ENCODE measurements at places on chromosomes 1 and 21.

DNA sequence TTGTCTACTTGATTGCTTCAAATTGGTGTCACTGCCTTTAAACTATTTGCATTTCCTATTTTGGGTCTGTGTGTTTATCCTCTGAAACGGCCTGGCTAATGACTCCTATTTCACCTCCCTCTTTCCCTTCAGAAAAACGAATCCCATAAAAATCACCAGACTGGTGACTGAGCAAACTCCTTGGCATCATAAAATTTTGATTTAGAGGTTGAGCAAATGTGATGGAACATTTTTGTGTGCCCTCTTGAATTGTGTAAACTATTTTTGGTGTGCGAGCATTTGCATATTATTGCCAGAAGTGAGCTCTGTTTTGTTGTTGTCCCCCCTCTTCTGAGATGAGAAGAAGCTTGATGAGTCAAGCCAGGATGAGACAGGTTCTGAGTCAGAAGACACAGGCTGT is 316.1 kb downstream of the AJAP1 start:
- no peak for DNase-seq

GRCh38 chr1:206700445-206701036 is 15.8 kb downstream of the MAPKAPK2 start:
- no peak for DNase-seq

DNA sequence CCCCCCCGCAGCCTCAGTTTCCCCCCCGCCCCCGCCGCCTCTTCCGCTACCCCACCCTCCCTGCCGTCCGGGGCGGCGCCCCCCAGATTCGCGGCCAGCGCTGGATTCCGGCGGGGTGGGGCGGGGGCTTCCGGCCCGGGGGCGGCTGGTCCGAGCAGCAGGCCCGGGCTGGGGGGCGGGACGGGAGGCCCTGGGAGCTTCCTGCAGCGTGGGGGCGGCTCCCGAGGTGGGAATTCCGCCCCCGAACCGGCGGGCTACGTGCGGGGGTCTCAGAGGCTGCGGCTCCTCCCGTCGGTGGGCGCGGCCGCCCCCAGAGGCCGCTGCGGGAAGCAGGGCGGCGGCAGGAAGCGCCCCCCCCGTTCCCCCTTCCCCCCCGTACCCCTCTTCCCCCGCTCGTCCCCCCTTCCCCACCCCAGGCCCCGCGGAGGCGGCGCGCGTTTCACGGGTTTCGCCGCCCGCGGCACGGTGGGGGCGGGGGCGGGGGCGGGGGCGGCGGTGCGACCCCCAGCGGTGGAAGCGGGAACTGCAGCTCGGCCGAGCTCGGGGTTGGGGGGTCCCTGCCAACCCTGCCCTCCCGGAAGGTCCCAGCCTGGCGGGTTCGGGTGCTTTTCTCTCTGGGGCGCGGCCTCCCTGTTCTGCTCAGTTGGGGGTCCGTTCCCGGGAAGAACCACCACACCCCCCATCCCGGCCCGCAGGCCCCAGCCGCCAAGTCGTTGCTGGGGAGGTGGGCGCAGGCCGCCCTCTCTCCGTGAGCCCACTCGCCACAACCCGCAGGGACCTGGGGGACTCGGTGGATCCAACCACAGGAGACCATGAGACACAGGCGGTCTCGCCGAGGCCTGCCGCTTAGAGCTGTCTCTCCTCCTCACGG is 76.3 kb downstream of the MORN1 start:
- no peak for DNase-seq

DNA sequence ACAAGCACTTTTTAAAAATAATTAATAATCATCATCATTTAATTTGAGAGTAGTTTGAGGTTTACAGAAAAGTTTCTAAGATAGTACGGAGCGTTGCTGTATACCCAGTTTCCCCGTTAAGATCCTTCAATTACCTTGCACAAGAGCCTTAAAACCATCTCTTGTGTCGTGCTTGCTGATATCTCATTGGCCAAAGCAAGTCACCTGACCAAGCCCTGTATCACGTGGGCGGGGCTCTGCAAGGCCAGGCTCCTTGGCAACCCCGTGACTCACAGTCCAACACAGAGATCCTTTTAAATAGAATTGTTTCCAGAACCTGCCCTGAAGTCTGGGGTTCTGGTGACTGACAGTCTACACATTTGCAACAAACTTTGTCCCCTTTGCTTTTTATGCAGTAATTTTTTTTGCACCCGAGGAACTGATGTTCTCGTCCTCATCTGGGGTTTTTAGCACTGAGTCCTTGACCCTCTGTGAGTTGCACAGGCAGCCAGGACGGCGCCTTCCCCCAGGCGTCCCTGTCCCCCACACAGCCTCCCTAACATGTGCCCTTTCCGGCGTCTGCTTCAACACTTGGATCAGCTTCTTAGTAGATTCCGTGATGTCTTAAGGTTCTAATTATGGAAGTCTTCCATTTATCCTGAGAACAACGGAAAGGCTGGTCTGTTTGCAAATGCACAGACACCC is 183.3 kb upstream of the TMEM51 start:
- no peak for DNase-seq

GRCh38 chr1:97186381-97186780 is 464.8 kb downstream of the PTBP2 start:
- no peak for DNase-seq

GRCh38 chr1:71918630-71919029 is 363.7 kb downstream of the NEGR1 start:
- no peak for DNase-seq

DNA sequence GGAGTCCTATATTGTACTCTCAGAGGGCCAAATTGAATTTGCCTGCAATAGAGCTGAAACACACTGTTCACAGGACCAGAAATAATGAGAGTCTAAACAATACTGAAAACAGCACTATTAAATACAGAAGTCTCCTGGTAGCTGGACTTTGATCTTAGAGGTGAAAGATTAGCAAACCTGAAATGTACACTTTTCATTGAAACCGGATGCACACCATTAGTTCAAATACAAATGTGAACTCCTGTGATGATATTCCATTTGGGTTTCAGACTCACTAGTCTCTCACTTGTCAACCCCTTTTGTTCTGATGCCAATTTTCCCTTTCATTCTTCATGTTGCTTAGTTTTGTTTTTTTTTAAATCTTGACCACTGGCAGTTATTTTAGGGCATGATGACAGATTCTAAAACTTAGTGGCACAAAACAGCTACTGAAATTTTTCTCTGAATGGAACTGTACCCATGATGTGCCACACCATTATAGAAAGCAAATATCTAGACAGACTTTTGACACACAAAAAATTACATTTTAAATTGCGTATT is 5.9 kb upstream of the TNFSF4 start:
- DNase-seq, result no peak

- no peak for DNase-seq
Measured at GRCh38 chr1:29453502-29454240, 217.3 kb downstream of the PTPRU start.

GRCh38 chr1:118815909-118816308 is 172.2 kb downstream of the TBX15 start:
- no peak for DNase-seq

DNA sequence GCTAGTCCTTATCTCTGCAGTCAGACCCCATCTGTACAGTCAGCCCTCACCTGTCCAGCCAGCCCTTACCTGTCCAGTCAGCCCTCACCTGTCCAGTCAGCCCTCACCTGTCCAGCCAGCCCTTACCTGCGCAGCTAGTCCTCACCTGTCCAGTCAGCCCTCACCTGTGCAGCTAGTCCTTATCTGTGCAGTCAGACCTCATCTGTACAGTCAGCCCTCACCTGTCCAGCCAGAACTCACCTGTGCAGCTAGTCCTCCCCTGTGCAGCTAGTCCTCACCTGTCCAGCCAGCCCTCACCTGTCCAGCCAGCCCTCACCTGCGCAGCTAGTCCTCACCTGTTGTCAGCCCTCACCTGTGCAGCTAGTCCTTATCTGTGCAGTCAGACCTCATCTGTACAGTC is 506.8 kb downstream of the NPHP4 start:
- DNase-seq, result no peak

- no peak for DNase-seq
Measured at GRCh38 chr1:61352845-61353435, 270.6 kb downstream of the NFIA start.

Measured in hippocampal formation (tissue), 2 donors.